ENCODE measurements at places on chromosomes 7 and 10. TPM values are rescaled to one million over a fixed set of nuclear protein-coding genes. Genes with fewer than 3 reads are reported as not detected.

ASB15 gene
- not detected for total RNA-seq

GRCh38 chr10:102422545-102423129 lies 2.0 kb downstream of the FBXL15 start:
- DNase-seq: peak; percentile 86

DNA sequence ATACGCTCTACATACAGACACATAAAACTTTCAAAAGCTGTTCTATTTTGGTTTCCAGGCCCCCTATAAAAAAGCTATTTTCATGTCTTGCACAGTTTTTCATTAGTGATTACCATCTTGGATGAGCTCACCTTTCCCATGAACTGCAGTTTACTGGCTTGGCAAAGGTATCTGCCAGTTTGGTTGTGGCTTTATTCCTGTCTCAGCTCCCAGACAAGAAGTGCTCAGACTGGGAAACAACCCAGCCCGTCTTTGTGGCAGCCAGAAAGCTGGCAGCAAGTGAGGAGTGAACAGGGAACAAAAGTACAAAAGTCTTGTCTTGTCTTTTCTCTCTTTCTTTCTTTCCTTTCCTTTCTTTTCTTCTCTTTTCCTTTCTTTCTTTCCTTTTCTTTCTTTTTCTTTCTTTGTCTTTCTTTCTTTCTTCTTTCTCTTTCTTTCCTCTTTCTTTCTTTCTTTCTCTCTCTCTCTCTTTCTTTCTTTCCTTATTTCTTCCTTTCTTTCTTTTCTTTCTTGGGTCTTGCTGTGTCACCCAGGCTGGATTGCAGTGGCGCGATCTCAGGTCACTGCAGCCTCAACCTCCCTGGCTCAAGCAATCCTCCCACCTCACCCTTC lies 138.8 kb downstream of the CFAP58 start:
- peak; percentile 41 for DNase-seq

- no peak for DNase-seq
Measured at GRCh38 chr7:22622116-22622785, 104.7 kb upstream of the IL6 start.

GRCh38 chr10:51204066-51204465 lies 129.8 kb downstream of the PRKG1 start:
- DNase-seq: no peak

HYAL4 gene
- not detected for total RNA-seq

DNA sequence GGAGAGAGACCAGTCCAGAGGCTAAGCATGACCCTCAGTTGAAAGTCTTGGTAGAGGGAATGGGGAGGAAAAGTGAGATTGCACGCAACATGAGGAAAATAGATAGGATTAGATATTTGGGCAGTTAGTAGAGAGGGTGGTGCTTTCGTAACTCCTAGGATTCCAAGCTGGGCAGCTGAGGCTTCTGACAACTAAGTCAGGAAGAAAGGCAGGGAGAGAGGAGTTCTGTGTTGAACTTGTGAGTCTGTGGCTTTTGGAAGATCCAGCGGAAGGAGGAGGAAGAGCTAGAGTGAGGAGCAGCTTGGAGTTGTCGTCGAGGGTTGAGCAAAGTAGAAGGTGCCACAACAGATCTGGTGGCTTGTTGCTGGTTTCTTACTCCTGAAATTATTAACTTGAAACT lies 21.8 kb downstream of the CUL1 start:
- no peak for DNase-seq

ARHGAP12 gene
- total RNA-seq: 44.3 TPM
